ENCODE measurements at places on chromosomes 6 and 20. TPM values are rescaled to one million over a fixed set of nuclear protein-coding genes. Genes with fewer than 3 reads are reported as not detected.
A peak's percentile ranks its signal among the peaks of the same experiment; 100 is the strongest.

The PRR18 gene
- not detected for total RNA-seq

The HMGCLL1 gene
- total RNA-seq = not detected

The PRPH2 gene
- not detected for total RNA-seq

The ATRN gene
- total RNA-seq = 9.0 TPM

GRCh38 chr6:111581957-111582356, 23.7 kb downstream of the TRAF3IP2 start:
- DNase-seq = no peak

GRCh38 chr6:106178900-106179299, 92.8 kb downstream of the PRDM1 start:
- no peak for DNase-seq

GRCh38 chr6:8237668-8238067, 135.3 kb upstream of the EEF1E1 start:
- no peak for DNase-seq

DNA sequence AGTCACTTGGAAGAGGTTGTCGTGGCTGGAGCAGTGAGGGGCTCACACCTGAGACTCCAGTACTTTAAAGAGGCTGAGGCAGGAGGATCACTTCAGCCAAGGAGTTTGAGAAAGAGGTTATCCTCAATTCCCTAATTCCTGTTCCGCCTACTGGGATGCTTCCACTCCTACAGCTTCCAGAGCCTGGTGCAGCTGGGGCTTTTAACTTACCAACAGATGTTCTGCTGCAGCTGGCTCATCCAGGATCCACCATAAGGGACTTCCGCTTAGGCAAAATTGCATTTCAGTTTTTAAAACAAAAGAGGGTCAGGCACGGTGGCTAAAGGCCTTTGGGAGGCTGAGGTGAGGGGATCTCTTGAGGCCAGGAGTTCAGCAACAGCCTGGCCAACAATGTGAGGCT, 59.1 kb upstream of the CDYL start:
- no peak for DNase-seq

DNA sequence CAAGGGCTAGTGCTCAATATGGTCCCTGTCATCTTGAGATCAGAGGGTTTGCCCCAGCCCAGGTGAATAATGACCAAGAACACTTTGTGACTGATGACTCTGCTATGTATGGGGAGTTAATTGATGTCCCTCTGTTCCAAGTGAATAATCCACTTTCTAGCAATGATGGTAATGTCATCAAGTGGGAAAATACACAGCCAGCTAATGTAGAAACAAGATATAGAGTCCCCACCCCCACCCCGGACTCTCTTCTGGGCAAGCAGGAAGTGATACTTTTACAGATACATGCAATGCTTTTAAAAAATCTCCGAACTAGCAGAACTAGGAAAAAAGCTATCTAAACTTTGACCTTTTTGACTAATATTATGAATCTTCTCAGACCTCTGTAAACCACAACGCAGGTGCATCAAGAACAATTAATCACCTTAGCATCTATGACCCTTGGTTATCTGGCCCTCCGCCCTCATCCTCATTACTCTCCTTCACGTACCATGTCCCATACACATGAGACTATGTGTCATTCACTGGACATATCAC, 30.5 kb downstream of the CNR1 start:
- DNase-seq = no peak

- no peak for DNase-seq
Measured at GRCh38 chr6:20696676-20697075, 162.4 kb downstream of the CDKAL1 start.

DNA sequence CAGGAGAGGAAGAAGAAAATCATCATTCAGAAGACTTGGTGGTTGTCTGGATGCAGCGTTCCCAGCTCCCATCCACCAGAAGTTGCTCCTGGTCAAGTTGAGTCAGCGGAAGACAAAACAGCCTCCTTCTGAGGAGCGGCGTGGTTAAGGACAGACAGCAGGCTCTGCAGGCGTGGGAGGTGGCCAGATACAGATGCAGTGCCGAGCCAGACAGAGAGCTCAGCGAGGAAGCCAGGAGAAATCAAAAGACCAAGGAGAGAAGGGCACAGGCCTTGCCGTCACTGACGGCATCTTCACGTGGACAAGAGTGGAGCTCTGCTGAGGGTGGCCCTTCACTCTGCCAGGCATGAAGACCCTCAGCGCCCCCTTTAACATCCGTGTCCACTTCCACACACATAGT, 158.5 kb downstream of the THBS2 start:
- DNase-seq = no peak

DNA sequence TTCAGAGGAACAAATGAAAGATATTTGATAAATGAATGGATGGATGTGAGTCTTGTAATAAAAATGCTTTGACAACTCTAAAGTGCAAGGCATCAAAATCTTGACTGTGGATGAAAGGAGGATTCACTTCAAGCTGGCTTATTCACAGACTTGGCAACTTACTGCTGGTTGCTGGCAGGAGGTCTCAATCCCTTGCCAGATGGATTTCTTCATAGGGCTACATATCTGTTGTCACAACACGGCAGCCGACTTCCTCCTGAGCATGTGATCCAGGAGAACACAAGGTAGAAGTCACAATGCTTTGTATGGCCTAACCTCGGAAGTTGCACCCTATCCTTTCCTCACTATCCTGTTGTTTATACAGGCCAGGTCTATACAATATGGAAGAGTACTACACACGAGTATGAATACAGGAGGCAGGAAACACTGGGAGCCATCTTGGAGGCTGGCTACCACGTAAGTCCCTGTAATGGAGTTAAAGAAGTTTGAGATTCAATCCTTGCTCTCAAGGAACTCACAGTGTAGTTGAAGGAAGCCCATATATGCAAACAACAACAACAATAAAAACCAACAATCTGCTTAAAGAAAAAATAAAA, 97.9 kb downstream of the ID4 start:
- no peak for DNase-seq

DNA sequence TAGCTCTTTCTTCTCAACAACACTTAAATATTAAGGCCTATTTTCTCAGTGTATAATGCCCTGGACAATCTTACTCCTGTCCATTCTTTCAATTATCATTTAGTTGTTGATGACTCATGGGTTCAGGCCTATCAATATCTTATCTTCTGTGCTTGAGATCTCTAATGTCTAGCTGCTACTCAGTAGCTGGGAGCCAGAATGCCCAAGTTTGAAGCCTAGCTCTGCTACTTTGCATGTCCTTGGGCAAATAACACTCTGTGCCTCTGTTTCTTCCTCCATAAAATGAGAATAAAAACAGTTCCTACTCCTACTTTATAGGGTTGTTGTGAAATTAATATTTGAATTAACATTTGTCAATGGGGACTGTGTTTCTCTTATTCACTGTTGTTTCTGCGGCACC, 69.5 kb downstream of the MAN1A1 start:
- no peak for DNase-seq

DNA sequence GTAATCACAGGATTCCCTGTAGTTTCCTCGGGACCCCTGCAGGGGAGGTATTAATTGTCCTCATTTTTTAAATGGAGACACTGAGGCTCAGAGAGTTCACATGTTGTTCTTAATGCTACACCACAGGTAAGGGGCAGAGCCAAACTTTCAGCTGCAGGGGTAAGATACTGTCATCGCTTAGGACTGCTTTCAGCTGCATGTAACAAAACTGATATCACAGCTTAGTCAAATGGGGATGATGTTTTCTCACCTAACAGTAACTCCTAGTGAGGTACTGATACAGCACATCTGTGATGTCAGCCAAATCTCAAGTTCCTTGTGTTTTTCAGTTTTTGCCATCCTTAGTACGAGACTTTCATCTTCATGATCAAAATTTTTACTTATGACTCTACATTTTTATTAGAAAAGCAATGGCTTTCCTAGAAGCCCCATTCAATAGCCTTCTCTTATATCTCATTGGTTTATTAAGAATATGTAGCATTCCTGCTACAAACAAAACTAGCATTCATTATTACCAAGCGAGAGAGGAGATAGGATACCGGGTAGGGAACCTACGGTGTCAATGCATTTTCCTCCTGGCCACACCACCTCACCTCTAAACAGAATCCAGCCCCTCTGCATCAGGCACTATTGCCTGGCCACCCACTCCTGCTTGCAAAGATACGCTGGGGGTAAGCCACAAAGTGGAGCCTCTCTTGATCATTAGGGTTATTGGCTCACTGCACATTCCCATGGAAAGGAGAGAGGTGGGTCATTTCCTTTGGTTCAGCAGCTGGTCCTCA, 557.5 kb downstream of the CD83 start:
- no peak for DNase-seq

- no peak for DNase-seq
Measured at GRCh38 chr6:148736774-148737412, 9.9 kb upstream of the UST start.

DNA sequence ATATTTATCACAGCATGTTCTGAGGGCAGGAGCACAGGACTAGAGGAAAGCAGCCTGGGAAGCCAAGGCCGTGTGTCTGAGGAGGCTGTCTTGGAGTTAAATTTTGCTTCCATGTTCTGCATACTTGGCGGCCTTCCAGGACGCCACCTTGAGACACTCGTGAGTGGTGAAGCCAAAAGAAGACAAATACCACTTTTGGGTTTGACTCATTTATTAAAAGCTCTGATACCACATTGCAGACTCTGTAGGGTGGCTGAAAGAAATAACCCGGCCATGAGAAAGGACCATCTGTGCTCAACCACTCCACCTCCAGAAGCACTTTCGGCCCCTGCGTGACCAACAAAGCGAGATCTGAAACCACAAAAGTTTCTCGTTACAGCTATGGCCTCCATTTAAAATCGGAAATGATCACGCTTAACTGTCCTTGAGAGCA, 120.0 kb downstream of the TMEM242 start:
- no peak for DNase-seq

DNA sequence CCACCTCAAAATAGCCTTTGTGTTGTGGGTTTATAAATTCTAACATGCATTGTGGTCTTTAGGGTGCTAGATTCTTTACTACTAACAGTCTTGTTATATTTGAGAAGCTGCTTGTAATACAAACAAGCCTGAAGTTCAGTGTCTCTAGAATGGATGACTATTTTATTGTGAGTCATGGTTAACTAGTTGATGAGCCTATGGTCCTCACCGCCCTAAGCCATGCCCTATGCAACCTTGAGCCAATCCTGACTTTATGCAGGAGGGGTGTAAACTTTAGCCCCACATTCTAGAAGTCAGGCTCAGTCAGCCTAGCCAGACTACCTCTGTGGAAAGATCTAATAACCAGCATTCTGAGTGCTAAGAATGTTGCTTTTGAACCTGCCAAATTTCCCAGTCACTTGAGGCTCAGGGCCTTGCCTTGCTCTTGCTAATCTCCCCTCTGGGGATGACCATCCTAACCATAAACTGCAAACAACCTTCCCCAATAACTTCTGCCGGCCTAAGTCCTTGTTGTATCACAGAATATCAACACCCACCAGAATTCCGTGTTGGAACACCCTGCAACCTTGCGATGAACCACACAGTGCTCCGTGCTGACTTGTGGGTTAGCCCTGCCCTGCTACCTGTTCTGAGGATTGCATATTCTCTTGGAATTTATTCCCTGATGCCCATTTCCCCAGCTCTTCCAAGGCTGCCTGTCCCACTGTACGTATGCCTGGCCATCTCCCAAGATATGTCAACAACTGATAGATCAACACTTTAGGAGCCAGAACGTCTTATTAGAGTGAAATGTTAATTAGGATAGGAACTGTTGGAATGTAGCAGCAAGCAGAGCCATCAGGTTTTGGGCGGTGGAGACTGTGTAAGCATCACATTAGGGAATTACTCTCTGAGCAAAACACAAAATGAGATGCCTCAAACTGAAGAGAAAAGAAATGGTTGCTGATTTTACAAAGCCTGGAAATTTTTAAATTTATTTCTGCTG, 71.7 kb upstream of the CEP85L start:
- no peak for DNase-seq

DNA sequence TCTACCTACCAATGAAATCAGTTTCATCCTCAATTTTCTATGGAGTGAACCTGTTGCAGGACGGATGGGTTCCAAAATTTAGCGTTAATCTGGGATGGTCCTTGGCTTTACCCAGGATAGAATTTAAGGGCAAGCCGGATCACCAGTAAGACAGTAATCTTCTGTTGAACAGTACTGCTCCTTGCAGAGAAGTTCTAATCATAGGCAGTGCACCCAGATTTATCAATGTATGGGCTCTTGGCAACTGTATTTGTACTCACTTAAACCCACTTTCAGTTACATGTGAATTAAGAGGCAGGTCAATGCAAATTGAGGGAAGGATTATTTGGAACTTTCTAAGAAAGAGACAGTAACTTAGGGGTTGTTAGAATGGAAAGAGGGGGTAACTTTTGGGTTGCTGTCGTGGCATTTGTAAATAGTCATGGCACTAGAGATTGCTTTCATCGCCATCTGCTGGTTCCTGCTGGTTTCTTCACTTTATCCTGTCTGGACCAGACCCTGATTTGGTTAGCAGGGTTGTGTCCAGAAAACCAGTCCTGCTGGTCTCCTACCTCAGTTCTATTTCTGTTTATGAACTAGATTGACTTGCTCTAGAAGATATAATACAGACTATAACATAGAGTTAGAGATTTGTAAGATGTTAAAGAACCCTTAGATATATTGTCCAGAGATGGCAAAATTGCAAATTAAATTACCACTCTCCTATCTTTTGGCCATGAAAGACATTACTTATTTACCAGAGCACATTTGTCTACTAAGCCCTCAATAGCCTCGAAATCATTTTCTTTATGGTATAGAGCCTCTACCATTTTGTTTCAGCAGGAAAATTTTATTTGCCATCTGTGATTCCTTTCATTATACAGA, 646.3 kb downstream of the UTRN start:
- no peak for DNase-seq

- no peak for DNase-seq
Measured at GRCh38 chr20:3539311-3540107, 68.7 kb downstream of the ATRN start.

- DNase-seq = no peak
Measured at GRCh38 chr6:163253556-163254213, 160.8 kb upstream of the QKI start.

GRCh38 chr6:1515781-1516180, 93.9 kb upstream of the FOXC1 start:
- no peak for DNase-seq

GRCh38 chr6:3803627-3804468, 45.3 kb upstream of the FAM50B start:
- peak; percentile 75 for DNase-seq

DNA sequence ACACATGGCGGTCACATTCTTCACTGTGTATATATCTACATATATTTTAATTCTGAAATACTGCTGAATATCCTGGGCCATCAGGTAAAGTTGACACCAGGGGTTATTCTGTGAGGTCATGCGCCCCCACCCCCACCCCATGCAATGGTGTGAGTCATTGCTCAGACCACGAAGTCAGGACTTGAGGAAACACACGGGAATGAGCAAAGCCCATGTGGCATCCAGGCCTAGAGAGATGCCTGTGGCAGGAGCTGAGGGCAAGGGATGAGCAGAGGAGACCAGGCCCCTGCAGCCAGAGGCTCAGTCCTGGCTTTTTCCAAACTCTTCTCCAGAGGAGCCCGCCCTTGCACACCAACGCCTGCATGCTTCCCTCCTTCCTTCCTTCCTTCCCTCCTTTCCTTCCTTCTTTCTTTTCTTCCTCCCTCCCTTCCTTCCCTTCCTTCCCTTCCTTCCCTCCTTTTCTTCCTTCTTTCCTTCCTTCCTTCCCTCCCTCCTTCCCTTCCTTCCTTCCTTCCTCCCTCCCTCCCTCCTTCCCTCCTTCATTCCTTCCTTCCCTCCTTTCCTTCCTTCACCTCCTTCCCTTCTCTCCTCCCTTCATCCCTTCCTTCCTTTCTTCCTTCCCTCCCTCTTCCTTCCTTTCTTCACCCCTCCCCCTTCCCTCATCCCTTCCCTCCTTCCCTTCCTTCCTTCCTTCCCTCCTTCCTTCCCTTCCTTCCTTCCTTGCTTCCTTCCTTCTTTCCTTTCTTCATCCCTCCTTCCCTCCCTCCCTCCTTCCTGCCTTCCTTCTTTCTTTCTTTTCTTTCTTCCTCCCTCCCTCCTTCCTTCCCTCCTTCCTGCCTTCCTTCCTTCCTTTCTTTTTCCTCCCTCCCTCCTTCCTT, 72.0 kb upstream of the INSM1 start:
- DNase-seq = no peak
